Hematopoietic multipotent progenitor cell treated with erythropoietin and hydrocortisone succinate and interleukin-3 and kit ligand, for 4 days (in vitro differentiated cells): ENCODE measurements at places on chromosomes 2 and 18.

- no peak for DNase-seq
Observed at GRCh38 chr2:128535953-128536352, 217.3 kb upstream of the HS6ST1 start.

DNA sequence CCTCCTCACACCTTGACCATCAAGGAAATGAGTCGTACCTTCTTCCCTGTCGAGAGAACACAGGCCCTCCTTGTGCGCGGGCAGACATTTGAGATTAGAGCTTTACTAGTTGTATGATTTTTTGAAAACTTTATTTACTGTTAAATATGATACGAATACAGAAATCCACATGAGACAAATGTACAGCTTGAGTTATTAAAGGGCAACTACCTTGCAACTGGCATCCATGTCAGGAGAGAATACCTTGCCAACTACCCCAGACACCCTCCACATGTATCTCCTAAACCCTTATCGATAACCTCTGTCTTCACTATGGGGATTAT lies 28.3 kb downstream of the KLHL23 start:
- DNase-seq, result no peak

DNA sequence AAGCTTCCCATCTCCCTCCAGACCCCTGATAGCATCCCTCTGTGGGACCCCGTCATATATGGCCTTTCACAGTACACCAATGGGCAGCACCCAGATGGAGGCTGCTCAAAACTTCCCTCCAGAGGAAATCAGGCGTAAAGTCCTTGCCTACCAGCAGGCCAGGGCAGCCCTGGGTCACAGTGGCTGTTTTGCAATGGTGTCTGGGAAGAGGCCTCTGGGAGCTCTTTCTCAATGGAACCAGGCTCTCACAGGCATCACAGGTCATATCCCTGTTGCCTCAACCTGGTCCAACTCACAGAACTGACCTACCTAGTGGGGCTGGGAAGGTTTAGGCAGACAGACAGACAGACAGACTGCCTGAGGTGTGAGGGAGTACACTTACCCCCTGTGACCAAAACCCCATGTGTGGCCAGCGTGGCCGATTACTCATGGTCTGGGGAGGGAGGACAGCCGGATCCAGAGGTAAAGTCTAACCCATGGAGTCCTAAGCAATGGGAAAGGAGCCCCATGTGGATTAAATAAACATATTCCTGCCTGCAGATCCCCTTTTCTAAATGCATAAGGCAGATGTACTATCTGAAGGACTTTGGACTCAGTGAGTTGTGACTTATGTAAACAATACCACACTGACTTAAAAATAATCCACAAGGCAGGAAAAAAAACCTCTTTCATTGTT lies 58.2 kb downstream of the BCL2L11 start:
- no peak for DNase-seq

DNA sequence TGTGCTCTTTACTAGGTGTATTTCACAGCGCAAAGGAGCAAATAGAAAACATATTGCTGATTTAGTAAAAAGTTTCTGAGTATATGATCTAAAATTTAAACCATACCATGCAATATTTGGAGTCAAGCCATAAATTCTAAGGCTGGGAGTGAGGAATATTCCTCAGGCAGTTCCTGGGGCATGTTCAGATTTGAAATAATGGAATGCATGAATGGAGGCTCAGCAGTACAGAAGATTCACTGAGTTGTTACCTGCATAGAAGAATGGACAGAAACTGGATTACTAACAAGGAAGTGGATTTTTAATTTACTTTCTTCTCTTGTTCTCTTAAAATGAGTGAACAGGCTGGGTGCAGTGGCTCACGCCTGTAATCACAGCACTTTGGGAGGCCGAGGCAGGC lies 441.0 kb upstream of the MAP2 start:
- DNase-seq, result no peak

DNA sequence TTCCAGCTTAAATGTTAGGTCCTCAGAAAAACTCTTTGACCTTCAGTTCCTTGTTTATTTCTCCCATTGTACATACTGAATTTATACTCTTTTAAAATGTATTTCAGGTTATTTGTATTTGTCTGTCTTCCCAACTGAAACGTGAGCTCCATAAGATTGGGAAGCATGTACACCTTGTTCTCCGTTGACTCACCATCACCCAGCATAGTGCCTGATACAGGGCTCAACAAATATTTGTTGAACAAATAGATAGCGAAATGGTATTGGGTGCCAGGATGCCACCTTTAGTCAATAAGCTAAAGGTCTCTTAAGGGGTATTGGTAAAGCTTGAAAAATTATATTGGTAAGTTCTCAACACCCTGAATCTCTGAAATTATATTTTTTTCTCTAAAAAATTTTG lies 1841.3 kb upstream of the CELF4 start:
- DNase-seq, result no peak

DNA sequence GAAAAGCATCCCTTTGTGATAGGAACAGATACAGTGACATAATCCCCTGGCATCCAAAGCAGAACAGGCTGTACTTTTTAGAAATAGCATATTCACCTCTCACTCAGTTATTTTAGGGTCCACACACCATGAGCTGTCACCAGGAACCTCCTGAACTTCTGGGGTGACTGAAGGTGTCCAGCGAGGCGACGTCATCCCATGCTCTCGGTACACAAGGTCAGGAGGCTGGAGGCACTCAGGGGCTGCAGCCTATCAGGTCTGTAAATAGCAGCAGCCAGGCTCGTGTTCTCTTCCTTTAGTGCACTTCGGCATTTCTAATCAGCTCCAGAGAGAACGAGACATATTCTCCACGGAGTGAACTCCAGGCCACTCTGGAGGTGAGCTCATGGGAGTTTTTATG lies 98.3 kb downstream of the GATA6 start:
- DNase-seq, result no peak

GRCh38 chr18:30486856-30487255 lies 555.7 kb downstream of the DSC3 start:
- no peak for DNase-seq

DNA sequence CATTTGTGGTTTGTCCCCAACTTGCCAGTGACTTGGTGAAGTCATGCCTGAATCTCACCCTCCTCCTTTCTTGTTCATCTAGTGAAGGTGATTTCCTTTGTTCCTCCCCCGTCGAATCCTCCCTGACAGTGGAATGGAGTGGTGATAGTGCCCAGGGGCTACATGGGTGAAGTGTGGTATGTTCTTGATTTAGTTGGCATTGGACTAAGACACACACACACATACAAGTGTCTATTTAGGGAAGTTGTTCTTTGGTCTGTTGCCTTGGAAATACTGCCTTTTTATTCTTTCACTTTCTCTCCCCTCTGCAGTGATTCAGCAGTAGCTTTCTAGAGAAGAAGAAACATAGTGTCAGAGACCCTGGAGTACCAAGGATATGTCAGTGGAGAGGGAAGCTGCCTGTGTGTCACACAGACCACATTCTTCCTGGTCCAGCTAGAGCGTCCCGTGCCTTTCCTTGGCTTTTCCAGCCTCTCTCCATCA lies 10.9 kb downstream of the INPP4A start:
- peak; percentile 80 for DNase-seq

DNA sequence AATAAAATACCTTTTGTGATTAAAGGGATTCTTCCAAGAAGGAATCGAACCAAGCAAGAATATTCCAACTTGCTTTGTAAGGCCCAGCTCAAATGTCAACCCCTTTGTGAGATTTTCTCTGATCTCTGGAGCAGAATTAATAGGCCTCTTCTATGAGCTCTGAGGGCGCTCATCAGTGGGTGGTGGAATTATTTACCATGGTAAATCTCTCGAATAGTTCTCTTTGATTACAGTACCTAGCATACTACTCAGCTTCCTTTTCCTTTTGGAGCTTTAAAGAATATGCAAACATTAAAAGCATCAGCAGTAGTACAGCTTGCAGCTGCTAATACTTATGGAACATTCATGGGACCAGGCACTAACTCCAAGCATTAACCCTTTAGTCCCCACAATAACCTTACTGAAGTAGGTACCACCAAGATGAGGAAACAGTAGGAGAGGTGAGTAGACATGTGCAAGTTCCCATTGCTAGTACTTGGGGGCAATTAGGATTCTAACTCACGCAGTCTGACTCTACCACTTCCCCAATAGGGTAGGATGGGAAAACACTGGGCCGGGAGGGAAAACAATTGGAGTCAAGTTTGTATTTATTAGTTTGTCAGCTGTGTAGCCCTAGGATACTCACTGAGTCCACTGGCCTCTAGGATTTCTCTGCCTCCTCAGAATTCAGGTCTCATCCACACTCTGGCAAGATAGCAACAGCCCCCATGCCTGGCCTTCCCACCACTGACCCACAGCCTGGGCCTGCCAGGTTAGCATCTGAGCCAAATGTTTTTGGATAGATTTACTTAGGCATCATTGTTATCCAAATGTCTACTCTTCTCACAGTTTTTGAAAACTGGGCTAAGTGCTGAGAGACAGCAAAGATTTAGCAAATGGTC lies 21.7 kb downstream of the ADD2 start:
- no peak for DNase-seq

DNA sequence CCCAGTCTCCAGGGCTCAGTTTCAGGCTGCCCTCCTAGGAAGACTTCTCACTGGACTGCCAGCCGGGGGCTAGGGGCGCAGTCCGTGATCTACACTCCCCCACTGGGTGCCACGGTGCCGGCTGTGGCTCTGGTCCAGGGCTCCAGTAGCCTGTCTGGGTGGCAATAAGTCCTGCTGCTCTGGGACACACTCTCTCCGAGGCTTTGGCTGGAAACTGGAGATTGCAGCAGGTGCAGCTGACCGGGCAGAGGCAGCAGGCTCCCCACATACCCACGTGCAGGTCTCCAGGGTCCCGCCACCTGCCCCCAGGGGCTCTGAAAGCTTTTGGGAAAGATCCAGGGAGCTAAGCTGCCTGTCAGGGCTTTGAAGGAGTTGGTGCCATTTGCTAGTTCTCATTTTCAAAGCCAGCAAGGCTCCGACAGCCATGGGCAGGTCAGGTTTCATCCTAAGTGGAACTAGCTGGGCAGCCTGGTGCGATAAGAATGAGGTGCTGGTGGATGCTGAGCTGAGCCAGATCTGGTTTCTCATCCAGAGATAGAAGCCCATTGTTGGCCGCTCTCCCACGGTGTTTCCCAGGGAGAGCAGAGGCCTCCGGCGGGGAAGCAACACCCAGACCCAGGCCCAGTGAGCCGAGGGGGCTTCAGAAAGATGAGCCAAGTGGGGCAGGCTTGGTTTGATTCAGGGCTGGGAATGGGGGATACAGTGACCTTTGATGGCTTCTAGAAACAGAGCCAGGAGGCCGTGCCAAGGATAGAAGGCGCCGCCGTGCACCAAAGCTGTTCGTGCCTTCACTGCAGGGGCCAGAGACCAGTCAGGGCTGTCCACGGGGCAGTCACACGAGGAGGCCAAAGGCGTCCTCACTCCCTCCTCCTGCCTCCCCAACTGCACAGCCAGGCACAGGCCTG lies 141.7 kb upstream of the GPC1 start:
- no peak for DNase-seq

GRCh38 chr2:98383166-98383565 lies 36.9 kb downstream of the CNGA3 start:
- no peak for DNase-seq

DNA sequence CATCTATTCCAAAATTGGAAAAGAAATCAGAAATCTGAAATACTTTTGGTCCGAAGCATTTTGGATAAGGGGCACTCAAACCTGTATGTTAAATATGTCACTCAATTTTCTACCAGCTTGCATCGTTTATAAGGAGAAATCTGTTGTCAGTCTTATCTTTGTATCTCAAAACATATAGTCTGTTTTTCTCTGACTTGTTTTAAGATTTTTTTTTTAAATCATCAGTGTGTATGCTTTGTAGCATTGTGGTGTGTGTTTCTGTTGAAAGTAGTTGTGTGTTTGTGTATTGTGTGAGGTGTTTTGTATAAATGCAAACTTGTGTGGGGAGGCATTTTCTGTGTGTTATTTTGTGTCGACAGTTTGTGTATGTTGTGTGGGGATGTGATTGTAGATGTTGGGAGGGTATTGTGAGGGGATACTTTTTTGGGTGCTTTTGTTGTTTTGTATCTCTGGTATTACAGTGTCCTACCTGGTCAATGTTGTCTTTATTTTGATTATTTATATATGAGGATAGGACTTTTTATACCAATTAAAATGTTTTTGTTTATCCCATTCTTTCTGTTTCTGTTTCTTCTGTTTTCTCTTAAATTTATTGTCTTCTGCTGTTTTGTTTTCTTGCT lies 30.9 kb downstream of the SMCHD1 start:
- peak; percentile 41 for DNase-seq

- DNase-seq, result no peak
Observed at GRCh38 chr2:76613330-76613729, 902.6 kb upstream of the GCFC2 start.

DNA sequence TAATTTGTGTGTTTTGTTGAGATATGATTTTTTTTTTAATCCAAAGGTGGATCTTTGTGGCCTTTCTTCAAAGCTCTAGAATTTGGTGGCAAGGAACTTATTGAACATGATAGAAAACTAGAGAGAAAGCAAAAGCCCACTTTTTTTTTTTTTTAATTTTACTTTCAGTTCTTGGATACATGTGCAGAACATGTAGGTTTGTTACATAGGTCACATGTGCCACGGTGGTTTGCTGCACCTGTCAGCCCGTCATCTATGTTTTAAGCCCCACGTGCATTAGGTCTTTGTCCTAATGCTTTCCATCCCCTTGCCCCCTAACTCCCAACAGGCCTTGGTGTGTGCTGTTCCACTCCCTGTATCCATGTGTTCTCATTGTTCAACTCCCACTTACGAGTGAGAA lies 135.9 kb downstream of the RHBDD1 start:
- DNase-seq, result no peak

DNA sequence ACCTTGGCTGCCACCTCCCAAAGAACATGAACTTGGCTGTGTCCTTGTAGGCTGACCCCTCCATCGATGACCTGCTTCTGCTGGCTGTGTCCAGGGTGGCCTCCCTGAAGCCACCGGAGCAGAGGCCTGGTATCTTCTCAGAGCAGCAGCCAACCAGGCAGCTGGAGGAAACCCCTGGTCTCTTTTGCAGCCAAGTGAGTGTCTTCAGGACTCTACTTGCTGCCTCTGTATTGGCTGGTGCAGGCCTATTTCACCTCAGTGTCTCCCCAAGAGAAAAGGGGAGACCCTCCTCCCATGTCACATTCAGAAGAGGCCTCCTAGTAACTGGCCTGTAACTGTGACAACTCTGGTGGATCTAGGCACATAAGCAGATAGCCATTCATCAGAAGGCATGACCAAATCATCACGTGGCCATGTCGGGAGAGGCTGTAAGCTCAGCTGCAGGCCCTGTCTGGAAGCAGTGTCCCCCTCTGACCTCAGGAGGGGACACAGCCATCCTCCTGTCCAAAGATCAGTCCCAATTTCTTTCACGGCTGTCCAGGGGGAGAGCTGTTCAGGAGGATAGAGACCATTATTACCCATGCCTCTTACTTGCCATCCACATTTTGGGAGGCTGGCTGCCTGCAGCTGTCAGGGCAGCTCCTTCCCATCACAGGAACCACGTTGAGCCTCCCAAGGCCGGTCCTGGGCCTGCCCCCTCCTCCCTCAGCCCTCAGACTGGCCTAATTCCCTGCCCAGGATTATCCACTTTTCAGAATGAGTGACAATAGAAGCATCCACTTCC lies 20.9 kb upstream of the ROCK2 start:
- DNase-seq, result no peak

GRCh38 chr2:196220671-196221070 lies 49.3 kb upstream of the STK17B start:
- DNase-seq, result no peak
